ENCODE measurements at places on chromosomes 11 and 22. TPM values are rescaled to one million over a fixed set of nuclear protein-coding genes. Genes with fewer than 3 reads are reported as not detected.
A peak's percentile ranks its signal among the peaks of the same experiment; 100 is the strongest.

DNA sequence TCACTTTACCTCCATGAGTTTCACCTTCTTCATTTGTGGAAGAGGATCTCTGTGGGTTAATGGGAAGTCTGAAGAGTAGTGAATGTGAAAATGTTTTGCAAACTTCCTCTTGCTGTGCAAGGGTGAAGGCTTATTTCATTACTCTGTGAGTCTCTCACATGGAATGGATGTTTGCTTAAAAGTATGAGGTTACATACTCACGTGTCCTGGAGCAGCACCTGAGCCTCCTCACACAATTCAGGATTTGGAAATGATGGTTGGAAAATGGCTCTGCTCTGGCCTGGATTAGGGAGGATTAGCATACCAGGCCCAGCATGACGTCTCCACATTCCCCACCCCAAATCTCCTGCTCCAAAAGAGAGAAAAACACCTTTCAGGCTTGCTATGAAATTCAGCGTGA lies 4.8 kb downstream of the GRAMD1B start:
- DNase-seq: no peak

The DDX25 gene
- total RNA-seq: not detected

- DNase-seq: no peak
These were observed 19.2 kb downstream of the TBX1 start for GRCh38 chr22:19779685-19780268.

GRCh38 chr11:111557425-111558111 lies 17.0 kb downstream of the LAYN start:
- DNase-seq: peak; percentile 43

GRCh38 chr11:10728789-10729472 lies 22.1 kb upstream of the CTR9 start:
- no peak for DNase-seq

- no peak for DNase-seq
These were observed 139.6 kb downstream of the DDX10 start for GRCh38 chr11:108804511-108804910.

DNA sequence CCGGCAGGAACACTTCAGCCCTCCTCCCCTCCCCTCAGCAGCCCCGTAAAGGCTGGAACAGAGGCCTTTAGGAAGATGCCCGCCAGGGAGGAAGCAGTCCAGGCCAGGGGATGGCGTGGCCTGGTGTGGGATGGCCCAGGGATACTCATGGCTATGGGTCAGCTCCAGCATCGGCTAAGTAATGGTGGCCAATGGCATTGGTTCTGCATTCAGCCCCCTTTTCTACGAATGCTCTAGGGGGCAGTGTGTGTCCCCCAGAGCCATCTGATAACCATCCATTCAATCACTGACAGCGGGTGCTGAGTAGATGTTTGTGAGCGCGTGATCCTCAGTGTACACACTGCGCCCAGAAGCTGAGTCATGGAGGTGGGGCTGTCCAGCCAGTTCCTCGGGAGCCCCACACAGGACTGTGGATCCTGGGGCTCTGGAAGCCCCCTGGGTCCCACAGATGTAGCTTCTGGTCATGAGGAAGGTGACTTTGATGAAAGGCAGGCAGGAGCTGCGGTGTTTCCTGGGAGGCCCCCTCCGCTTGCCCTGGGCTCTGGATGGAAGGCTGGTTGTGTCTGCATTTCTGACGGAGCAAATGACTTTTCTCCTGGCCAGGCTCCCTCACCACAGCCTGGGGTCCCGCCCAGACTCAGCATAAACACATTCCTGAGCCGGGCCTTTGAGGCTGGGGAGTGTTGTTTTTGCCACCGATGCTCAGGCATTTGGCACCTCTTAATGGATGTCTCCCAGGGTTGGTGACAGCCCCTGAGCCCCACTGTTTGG lies 46.5 kb downstream of the FBLN1 start:
- DNase-seq: peak; percentile 91

DNA sequence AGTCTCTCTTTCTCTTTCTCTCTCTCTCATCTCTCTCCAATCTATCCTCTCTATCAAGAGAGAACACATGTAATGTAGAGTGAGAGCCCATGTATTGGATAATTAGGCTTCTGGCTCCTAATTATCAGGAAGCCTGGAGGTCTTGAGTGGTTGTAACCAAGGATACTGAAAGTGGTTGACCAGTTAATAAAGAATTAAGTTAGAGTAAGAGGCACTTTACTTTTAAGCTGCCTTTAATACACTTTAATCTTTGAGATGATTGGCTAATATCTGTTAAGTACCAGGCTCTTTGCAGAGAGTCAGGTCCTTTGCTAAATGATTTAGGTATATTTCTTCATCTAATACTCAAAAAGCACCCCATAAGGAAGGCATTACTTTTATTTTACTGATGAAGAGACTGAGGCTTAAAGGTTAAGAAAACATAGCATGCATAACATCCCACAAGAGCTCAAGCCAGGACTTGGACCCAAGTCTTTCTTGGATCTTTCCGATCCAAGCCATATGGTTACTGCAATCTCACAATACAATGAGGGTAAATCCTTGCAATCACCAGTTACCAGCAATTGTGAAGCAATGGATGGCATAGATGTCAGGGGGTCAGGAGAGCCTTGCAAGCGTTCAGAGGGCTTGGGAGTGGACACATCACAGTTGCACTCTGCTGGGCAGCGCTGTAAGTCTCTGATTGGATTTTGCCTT lies 22.1 kb downstream of the CD44 start:
- DNase-seq: no peak

DNA sequence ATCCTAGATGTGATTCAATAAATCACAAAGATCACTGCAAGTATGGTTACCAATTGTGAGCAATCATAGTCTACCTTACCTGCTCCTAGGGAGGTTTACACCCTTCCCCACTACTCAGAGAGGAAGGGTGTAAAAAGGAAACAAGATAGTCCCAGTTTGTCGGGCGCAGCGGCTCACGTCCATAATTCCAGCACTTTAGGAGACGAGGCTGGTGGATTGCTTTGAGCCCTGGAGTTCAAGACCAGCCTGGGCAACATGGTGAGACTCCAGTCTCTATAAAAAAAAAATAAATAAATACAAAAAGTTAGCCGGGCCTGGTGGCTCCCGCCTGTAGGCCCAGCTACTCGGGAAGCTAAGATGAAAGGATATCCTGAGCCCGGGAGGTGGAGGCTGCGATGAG lies 962 bp upstream of the AMBRA1 start:
- no peak for DNase-seq

DNA sequence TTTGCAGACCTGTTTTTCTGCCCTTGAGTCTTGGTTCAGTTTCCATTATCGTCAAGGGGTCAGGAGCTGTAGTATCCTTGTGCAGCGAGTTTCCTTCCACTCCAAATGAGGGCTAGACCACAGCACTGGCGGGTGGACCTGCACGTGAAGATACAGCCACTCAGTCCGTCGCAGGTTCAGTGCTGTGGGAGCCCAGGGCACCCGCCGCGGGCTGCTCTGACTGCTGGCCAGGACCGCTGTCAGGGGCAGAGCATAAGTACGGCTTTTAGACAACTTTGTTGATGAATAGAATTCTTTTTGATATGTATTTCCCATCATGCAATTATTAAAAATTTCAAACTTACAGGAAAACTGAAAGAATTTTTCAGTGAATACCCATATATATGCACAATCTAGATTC lies 56.6 kb downstream of the NF2 start:
- DNase-seq: no peak

The C2CD3 gene
- 50.0 TPM for total RNA-seq

DNA sequence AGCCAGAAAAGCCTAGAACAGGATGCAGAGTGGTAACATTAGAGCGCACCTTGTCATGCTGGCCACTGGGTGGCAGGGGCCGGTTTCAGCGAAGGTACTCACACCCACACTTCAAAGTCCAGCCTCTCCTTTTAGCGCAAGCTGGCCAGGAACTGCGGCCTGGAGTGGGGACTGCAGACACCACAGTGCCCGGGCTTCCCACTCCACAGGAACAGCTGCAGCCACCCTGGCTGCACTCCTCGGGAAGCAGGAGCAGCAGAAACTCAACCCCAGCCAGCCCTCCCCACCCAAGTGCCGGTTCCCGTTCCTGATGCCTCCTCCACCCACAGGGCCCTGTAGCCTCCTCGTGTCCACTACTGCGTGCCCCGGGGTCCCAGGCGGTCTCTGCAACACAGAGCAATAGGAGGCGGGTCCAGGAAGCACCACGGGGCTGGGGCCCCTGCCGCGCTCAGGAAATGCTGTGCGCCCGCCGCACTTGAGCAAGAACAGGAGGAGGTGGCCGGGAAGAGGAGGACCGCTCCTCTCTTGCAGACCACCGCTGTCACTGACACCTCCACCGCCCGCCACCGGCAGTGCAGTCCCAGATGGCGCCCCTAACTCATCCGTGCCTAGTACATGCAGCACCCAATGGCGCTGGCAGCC lies 2.2 kb downstream of the RFPL2 start:
- no peak for DNase-seq

The UPK2 gene
- total RNA-seq: 17.1 TPM

Measured in PC-9 (cell line).